ENCODE measurements at places on chromosomes 5 and 9.

- no peak for DNase-seq
- H3K4me3 ChIP-seq, result no peak overlapping the region
- no peaks in the 10 kb centered on the region for H3K4me1 ChIP-seq
- H3K27ac ChIP-seq, result peak overlapping the region; percentile 14
- no peaks in the 10 kb centered on the region for H3K27me3 ChIP-seq
- no peaks in the 10 kb centered on the region for H3K36me3 ChIP-seq
These were observed 260.7 kb upstream of the ARRDC3 start for GRCh38 chr5:91643797-91644196.

DNA sequence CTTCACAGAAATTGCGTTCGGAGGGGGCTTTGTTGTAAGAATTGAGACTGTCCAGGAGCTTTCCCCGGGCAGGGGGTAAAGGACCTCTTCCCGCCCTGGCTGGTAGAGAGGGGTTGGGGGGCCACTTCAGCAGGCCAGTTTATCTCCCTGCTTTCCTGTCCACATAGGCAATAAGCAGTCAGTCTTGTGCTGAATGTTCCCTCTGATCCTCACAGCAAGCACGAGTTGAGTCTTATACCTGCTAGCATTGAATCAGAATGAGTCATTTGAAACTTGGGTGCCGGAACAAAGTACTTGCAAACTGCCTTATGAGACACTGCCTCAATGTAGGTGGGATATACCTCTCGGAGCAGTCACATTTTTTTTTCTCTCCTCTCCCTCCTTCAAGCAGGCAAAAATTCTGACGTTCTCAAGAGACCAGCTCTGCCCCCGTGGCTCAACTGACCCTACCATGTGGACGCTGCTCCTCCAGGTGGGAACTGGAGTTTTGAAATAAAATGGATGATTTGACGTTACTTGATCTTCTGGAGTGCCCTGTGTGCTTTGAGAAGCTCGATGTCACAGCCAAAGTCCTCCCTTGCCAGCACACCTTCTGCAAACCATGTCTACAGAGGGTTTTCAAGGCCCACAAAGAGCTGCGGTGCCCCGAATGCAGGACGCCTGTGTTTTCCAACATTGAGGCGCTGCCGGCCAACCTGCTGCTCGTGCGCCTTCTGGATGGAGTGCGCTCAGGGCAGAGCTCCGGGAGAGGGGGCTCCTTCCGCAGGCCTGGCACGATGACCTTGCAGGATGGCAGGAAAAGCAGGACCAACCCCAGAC, 1.3 kb downstream of the SH3RF2 start:
- no peaks in the 10 kb centered on the region for H3K36me3 ChIP-seq
- no peaks in the 10 kb centered on the region for H3K27me3 ChIP-seq
- H3K27ac ChIP-seq, result no peak overlapping the region
- H3K4me3 ChIP-seq, result peak overlapping the region; percentile 82
- H3K4me1 ChIP-seq, result peaks cover 23% of the 10 kb centered on the region

GRCh38 chr5:122499585-122499984, 187.5 kb downstream of the SNCAIP start:
- DNase-seq, result no peak
- no peaks in the 10 kb centered on the region for H3K36me3 ChIP-seq
- H3K27ac ChIP-seq, result no peak overlapping the region
- H3K4me1 ChIP-seq, result peaks cover 8% of the 10 kb centered on the region
- no peaks in the 10 kb centered on the region for H3K27me3 ChIP-seq
- no peak overlapping the region for H3K4me3 ChIP-seq

GRCh38 chr5:90017239-90017638, 392.3 kb downstream of the CETN3 start:
- no peak for DNase-seq
- no peak overlapping the region for H3K4me3 ChIP-seq
- H3K4me1 ChIP-seq, result peaks cover 6% of the 10 kb centered on the region
- H3K27ac ChIP-seq, result no peak overlapping the region
- no peaks in the 10 kb centered on the region for H3K27me3 ChIP-seq
- no peaks in the 10 kb centered on the region for H3K36me3 ChIP-seq

GRCh38 chr5:127851964-127852363, 148.8 kb downstream of the CCDC192 start:
- no peaks in the 10 kb centered on the region for H3K27me3 ChIP-seq
- H3K27ac ChIP-seq, result no peak overlapping the region
- H3K36me3 ChIP-seq, result no peaks in the 10 kb centered on the region
- no peak overlapping the region for H3K4me3 ChIP-seq
- peaks cover 5% of the 10 kb centered on the region for H3K4me1 ChIP-seq

DNA sequence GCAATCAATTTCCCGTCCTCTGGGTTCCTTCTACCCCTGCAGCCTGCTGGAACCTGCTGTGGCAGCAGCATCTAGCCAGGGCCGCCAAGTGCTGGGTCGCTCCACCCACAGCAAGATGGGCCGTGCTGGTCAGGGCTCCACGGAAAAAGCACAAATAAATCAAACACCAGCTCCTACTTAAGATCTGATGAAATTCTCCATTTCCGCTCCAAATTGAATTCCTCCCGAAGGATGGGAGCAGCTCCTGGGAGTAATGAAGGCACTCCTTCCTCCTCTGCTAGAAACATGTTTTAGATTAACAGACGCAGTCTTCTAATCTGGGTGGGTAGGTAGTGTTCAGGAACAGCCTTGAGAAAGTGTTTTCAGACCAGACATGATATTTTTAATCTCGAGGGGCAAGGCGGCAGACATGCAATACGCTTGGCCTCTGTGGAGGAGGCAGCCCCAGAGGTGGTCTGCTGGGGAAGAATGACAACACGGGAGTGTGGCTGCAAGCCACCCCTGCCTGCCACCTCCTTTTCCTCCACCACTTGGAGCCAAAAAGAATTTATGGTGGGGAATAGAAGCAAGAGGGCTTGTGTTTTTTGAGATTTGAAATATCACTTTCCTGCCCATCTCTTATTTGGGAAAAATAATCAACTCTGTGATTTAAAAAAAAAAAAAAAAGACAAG, 194.1 kb downstream of the AOPEP start:
- DNase-seq, result peak; percentile 54
- peaks cover 9% of the 10 kb centered on the region for H3K4me1 ChIP-seq
- H3K36me3 ChIP-seq, result no peaks in the 10 kb centered on the region
- no peak overlapping the region for H3K4me3 ChIP-seq
- H3K27ac ChIP-seq, result peak overlapping the region; percentile 50

DNA sequence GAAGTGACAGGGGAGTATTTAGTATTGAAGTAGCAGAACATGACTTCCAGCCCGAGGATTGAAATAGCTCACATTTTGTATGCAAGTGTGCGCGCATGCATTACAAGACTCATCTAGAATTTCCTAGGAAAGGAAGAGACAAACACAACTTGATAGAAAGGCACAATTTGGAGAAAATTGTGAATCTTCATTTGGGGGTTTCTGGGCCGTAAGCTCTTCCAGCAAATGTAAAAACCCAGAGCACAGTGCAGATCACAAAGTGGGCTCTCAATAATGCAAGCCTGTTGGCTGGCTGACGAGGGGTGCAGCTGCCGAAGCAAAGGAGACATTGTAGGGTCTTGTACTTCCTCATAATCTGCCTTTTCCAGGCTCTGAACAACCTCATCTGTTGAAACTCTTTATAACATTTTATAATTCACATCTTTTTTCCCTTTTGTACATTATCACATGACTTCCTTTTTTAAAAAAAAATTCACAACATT, 109.0 kb downstream of the BAAT start:
- no peak overlapping the region for H3K27ac ChIP-seq
- H3K36me3 ChIP-seq, result no peaks in the 10 kb centered on the region
- H3K4me3 ChIP-seq, result no peak overlapping the region
- H3K4me1 ChIP-seq, result peaks cover 8% of the 10 kb centered on the region
- H3K27me3 ChIP-seq, result peaks cover 5% of the 10 kb centered on the region
- no peak for DNase-seq

GRCh38 chr5:123647066-123647465, 135.1 kb downstream of the CSNK1G3 start:
- H3K4me3 ChIP-seq, result no peak overlapping the region
- no peak overlapping the region for H3K27ac ChIP-seq
- H3K27me3 ChIP-seq, result no peaks in the 10 kb centered on the region
- DNase-seq, result no peak
- H3K36me3 ChIP-seq, result no peaks in the 10 kb centered on the region

- DNase-seq, result peak; percentile 73
- H3K4me3 ChIP-seq, result no peak overlapping the region
- H3K36me3 ChIP-seq, result no peaks in the 10 kb centered on the region
- H3K4me1 ChIP-seq, result peaks cover 6% of the 10 kb centered on the region
- peaks cover 21% of the 10 kb centered on the region for H3K27me3 ChIP-seq
These were observed 39.2 kb downstream of the NACC2 start for GRCh38 chr9:136055715-136056545.

DNA sequence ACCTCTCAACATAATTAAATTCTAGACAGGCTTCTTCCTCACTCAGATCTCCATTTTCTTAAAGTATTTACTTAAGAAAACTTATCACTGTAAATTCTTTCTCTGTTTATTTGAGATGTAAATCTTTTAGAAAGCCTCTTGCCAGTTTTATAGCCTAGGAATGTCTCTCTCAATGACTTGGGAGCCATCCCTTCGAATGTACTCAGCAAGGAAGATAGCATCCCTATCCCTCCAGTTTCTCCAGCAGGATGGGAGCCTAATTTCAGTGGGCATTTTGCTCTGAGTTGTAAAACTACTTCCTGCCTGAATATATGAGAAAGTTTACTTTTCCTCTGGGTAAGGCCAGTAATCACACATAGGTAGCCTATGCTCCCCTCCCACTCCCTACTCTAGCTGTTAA, 558.5 kb upstream of the ARRDC3 start:
- no peaks in the 10 kb centered on the region for H3K36me3 ChIP-seq
- no peaks in the 10 kb centered on the region for H3K4me1 ChIP-seq
- no peaks in the 10 kb centered on the region for H3K27me3 ChIP-seq
- no peak for DNase-seq

GRCh38 chr9:137293094-137293481, 9.0 kb downstream of the NRARP start:
- peak; percentile 53 for DNase-seq
- H3K36me3 ChIP-seq, result no peaks in the 10 kb centered on the region
- H3K4me3 ChIP-seq, result no peak overlapping the region
- peaks cover 29% of the 10 kb centered on the region for H3K27me3 ChIP-seq

DNA sequence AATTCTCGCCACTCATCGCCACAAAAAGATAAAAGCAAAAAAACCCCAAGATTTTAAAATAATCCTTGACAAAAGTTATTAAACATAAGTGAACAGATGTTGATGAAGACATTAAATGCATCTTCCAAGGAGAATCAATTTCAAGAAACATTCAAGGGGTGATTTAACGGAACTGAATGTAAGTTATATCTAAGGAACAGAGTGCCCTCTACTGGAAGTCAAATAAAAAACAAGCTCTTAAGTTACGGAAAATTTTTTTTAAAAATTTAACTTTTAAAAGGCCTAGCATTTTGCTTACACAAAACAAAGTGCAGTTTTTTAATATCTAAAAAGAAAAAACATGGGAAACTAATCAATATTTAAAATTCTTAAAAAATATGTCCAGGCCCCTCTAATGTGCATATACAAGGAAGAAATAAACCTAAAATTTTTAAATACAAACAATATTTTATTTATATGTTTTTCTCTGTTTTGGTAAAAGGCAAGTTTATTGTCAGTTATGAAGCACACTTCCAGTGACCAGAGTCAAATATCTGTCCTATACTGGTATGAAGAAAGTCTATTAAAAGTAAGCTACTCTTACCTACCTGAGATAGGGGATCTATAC, 28.0 kb downstream of the TEX10 start:
- no peaks in the 10 kb centered on the region for H3K27me3 ChIP-seq
- no peak overlapping the region for H3K27ac ChIP-seq
- no peak overlapping the region for H3K4me3 ChIP-seq
- DNase-seq, result no peak
- H3K4me1 ChIP-seq, result no peaks in the 10 kb centered on the region

- H3K4me3 ChIP-seq, result no peak overlapping the region
- H3K27ac ChIP-seq, result no peak overlapping the region
- DNase-seq, result no peak
- H3K27me3 ChIP-seq, result no peaks in the 10 kb centered on the region
These were observed 22.4 kb downstream of the TNFAIP8 start for GRCh38 chr5:119378075-119378700.

DNA sequence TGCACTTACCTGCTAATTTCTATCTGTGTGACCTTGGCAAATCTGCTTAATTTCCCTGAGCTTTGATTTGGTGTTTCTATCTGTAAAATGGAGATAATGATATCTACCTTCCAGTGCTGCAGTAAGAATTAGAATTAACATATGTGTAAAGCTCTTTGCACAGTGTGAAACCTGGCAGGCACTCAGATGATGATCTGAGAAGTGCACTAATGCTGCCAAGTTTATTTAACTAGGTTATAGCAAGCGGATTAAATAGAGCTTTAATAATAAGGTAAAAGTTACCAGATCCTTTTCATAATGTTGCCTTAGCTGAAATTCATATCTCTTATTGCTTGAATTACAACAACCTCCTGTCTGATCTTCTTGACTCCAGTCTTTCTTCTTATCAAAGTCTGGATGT, 315.3 kb upstream of the CD180 start:
- no peaks in the 10 kb centered on the region for H3K27me3 ChIP-seq
- no peak for DNase-seq
- no peak overlapping the region for H3K4me3 ChIP-seq
- no peaks in the 10 kb centered on the region for H3K4me1 ChIP-seq

GRCh38 chr9:24912767-24913166, 367.1 kb upstream of the IZUMO3 start:
- no peaks in the 10 kb centered on the region for H3K27me3 ChIP-seq
- H3K36me3 ChIP-seq, result no peaks in the 10 kb centered on the region

DNA sequence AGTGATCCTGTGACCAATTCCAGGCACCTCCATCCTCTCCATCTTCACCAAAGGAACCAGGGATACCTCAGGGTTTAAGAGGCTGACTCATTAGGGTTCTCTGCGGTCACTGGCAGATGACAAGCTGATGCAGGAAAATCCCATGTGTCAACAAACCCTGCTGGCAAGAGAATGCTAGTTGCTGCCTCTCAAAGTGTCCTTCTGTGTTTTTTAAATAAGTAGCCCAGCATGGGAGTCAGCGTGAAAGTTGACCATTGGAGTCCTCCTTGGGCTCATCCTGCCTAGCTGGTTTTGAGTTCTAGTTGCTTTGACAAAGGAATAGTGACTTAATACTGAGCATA, 200.2 kb downstream of the SLIT3 start:
- no peaks in the 10 kb centered on the region for H3K36me3 ChIP-seq
- peaks cover 6% of the 10 kb centered on the region for H3K27me3 ChIP-seq
- no peak overlapping the region for H3K27ac ChIP-seq
- DNase-seq, result peak; percentile 89
- no peak overlapping the region for H3K4me3 ChIP-seq

DNA sequence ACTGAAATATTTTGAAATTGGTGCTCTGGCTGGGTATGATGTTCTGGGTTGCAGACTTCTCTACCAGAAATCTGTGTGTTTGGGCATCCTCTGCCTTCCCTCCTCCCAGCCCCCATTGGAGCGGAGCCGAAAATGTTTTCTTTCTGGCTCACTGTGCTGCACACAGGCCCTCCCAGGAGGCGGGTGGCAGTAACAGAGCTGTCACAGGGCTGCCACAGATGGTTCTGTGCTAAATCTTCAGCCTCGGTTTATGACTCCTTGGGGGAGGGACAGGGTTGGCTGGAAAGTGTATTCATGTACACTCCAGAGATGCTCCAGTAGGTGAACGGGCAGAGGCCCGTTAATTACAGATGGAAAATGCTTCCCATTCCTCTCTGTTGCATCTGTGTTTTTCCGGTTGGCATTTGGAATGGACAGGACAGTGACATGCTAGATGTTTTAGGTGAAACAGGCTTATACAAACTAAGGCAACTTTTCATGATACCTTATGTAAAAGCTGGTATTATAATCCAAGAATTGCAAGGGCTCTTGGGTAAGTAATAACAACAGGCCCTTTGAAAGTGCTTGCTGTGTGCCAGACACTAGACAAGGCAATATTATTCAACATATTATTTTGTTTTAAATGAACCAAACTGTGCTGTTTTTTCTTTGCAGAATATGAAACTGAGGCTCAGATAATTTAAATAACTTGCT, 180.2 kb downstream of the ADCY2 start:
- H3K4me3 ChIP-seq, result no peak overlapping the region
- H3K4me1 ChIP-seq, result no peaks in the 10 kb centered on the region
- no peak overlapping the region for H3K27ac ChIP-seq
- H3K27me3 ChIP-seq, result no peaks in the 10 kb centered on the region
- no peak for DNase-seq
- H3K36me3 ChIP-seq, result no peaks in the 10 kb centered on the region

Measured in endodermal cell (in vitro differentiated cells).